Stimulated activated CD8-positive, alpha-beta memory T cell treated with anti-CD3 and anti-CD28 coated beads, Interleukin-4, amount 100 ng/mL, for 1 hour (primary cell): ENCODE measurements at places on chromosomes 2 and 18.

GRCh38 chr2:201790989-201791388 is 10.3 kb upstream of the ALS2 start:
- no peak for DNase-seq

- DNase-seq, result no peak
These were observed 11.1 kb downstream of the CLUL1 start for GRCh38 chr18:607930-608329.

DNA sequence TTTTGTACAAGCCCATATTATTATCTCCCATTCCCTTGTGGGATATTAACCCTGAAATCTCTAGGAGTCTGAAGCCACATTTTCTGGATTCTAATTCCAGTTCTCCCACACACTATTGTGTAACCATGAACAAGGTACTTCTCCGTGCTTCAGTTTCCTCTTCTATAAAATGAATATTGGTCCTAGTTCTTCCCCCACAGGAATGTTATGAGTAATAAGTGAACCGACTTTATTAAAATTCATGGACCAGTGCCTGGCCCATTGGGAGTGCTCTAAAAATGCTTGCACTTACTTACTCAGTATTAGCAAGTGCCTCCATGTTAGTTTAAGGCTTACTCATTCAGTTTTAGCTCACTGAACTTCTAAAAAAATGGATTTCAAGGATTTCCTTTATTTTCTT is 1.4 kb upstream of the ACMSD start:
- no peak for DNase-seq

- DNase-seq, result no peak
These were observed 45.4 kb upstream of the ASB18 start for GRCh38 chr2:236309669-236310029.

DNA sequence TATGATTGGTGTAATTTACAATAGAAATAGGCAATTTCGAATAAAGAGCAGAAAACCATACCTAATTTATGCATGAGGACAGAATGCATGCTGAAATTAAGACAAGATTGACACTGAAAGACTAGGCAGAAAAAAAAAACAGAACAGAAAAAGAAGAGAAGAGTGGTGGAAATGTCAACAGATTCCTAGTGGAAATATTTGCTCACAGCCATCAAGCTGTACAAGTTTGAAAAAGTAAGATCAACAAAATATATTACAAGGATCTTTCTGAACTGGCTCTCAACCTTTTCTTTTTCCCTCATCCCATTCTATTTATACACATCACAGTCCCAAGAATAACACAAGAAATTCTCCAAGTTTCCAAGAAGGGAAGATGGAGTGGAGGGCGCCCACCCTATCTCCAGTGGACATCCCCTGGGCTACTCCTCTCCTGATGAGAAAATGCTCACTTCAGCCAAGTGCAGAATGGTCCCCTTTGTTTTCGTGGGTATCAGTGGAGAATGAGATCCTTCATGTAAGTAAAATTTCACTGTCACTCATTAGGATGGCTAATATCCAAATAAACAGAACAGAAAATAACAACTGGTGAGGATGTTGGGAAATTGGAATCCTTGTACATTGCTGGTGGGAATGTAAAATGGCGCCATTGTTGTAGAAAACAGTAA is 51.0 kb upstream of the ZNF532 start:
- no peak for DNase-seq

DNA sequence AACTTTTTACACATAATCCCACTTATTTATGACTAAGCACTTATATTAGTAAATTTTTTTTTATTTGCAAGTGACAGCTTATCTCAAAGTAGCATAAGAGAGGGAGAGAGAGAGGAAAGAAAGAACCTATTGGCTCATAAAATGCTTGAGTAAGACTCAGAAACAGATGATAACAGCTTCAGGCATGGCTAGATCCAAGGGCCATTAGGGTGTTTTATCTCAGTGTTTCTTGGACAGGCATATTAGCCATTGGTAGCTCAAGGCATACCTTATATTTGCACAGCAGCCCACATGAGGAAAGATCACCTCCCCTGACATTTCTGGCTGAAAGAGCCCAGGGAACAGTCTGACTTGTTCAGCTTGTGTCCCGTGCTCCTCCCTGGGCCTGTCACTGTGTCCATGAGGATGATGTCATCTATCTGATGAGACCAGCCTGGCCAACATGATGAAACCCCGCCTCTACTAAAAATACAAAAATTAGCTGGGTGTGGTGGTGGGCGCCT is 64.4 kb downstream of the IL1R2 start:
- no peak for DNase-seq

DNA sequence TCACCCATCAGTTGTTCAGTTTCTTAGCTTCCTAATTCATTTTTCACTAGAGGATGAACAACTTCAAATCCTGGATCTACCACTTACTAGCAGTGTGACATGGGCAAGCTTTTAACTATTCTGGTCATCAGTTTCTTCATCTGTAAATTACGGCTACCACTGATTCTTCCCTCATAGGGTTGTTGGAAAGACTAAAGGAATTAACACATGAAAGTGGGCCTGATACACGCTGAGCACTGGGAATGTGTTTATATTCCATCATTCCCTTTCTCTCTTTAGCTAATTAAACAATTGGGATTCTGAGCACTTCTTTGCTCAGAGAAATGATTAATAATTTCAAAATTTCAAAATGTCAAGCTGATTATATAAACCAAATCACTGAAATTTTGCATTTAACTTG is 862.3 kb upstream of the GCFC2 start:
- DNase-seq, result no peak

GRCh38 chr2:62199392-62200125 is 3.6 kb downstream of the B3GNT2 start:
- no peak for DNase-seq

DNA sequence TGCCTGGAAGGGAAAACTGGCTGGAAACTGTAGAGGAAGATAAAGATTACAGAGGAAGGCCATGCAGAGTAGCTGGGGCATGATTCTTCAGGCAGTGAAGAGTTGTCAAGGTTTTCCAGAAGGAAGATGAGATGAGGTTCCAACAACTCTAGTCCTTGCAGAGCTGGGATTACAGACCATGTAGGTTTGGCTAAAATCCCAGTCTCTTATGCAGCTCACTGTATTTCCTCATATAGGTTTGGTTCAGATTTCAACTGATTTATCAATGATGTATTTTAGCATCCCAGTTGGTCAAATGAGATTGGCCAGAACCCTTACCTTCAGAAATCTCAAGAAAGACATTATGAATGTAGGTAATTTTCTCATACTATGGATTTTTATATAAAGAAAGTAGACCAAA is 16.4 kb downstream of the FAP start:
- no peak for DNase-seq

- DNase-seq, result no peak
These were observed 22.5 kb upstream of the POLE4 start for GRCh38 chr2:74935975-74936391.

DNA sequence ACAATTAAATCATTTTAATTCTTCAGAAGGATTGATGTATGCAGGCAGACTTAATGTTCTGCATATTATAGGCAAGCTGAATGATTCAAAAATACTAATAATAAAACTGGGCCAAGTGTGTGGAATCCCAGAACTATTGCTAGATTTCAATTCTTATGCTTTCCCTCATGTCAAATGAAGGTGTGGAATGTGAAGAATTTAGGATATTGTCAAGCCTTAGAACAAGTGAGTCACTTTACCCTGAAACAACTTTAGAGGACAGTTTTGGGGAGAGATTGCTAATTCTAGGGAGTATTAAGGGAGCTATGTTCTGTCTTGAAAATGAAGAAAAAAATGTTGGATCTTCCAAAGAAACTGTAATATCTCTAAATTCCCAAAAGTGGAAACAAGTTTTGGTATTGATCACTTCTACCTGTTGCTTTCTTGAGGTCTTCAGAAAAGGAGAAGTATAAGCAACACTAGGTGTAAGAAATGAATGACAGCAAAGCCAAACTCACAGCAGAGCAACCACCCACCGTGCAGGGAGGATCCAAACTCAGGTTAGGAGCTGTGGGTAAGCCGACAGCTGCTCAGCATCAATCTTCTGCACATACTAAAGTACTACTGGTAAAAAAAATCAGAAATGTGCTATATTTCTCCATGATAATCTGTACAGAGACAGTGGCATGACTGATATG is 818.1 kb downstream of the SLC4A3 start:
- no peak for DNase-seq

GRCh38 chr18:31591113-31591512 is 564 bp upstream of the TTR start:
- no peak for DNase-seq

DNA sequence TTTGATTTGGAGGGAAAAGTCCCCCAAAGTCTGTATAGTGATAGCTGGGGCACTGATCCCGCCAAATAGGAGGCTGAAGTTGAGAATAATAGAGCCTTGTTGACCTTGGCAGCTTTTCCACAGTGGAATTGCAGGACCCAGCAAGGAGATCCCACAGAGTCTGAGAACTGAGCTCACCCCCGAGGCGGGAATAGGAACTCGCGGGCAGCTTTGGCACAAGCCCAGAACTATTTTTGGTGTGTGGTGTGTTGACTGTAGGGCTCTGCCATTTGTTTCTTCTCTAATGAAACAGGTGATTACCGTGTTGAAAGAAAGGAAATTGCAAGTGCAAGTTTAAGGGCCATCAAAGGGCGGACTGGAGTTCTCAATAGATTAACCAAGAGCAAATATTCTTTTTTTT is 34.0 kb downstream of the SH3RF3 start:
- no peak for DNase-seq

GRCh38 chr2:159998961-159999360 is 63.5 kb downstream of the PLA2R1 start:
- no peak for DNase-seq

GRCh38 chr2:197803033-197803444 is 1.4 kb upstream of the PLCL1 start:
- no peak for DNase-seq

- DNase-seq, result no peak
These were observed 77.9 kb downstream of the OSBPL1A start for GRCh38 chr18:24319757-24320156.

DNA sequence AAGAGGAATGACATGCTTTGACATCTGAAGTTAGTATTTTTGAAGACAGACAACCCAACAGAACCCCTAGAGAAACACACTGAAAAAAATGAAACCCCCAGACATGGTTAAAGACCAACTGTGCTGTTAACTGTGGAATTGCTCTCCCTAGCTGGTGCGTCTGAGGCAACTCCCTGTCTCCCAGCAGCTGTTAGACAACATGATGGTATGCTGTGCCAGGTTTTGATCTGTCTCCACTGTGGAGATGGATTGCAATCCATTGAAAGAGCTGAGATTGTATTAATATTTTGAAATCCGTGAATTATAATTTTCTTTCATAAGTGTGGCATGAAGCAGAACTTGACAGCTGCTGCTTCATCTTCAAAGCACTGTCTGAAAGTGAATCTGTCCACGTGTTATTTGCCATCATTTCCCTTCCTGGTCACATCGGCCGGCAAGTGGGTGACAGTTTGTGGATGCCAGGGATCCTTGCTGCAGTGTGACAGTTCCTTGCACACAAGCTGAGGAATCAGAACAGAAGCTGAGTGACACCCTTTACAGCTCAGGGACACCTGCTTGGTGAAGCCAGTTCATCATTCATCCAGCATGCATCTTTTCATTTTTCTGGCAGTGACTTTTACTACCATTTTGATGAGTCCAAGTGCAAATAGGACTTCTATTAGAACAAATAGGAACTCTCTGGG is 58.2 kb upstream of the ACSL3 start:
- no peak for DNase-seq

DNA sequence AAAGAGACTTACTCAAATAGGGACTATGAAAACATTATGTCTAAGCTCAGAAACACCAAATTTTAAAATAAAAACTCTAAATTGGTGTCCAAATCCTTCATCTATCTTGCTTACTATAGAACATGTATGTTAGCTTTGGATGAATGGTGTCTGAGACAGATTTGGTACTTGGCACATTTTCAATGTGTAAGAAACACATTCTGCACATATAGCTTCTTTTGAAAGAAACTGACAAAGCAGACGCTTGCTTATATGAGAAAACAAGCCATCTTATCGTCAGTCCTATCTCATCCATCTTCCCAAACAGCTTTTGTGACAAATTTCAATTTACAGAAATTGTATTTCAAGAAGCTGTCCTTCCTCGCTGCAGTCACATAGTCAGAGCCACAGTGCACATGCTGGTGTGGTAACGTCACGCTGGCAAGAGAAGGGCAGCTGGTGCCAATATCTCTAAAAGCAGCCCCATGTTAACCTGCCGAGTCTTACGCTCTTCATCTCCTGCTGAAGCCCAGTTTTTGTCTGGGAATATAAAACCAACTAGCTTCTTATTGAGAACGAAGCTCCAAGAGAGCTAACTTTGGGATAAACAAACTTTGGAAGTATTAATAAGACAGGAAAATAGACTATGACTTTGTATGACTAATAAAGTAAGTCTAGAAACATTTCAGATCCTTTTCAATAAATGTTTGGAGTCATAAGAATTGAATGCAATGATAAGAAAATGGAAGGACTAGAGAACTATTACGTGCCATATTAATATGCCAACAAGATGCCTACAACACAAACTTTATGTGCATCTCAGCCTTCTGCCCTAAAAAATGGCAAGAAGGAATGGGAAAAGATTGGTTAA is 74.9 kb upstream of the TFCP2L1 start:
- DNase-seq, result no peak

GRCh38 chr2:44947028-44947375 is 5.5 kb downstream of the SIX3 start:
- no peak for DNase-seq

DNA sequence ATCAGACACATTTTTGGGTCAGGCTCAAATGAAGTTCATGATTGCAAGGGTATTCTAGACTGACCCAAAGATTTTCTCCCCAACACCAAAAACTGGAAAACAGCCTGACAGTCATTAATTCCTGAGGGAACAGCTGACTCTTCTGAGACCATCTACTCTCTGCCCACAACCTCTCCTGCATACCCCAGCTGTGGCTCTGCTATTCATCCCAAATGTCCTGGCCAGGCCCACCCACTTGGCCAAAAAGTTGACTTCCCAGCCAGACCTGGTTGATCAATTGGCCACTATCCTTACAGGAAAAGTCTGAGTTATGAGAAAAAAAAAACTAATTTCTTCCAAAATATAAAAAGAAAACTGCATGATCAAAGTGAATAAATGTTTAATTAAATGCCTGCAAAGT is 103.8 kb upstream of the ST3GAL5 start:
- DNase-seq, result no peak

DNA sequence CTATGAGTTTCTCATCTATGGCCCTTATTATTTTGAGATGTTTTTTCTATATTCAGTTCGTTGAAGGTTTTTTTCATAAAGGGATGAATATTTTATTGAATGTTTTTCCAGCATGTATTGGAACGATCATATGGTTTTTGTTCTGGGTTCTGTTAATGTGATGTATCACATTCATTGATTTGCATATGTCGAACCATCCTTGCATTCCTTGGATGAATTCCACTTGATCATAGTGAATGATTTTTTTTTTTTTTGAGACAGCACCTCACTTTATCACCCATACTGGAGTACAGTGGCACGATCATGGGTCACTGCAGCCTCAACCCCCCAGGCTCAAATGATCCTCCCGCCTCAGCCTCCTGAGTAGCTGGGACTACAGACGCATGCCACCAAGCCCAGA is 5.5 kb upstream of the NEMP2 start:
- DNase-seq, result no peak
